ENCODE measurements at places on chromosomes 5 and 9. TPM values are rescaled to one million over a fixed set of nuclear protein-coding genes. Genes with fewer than 3 reads are reported as not detected.
A peak's percentile ranks its signal among the peaks of the same experiment; 100 is the strongest.

GRCh38 chr9:96135076-96135752, 166.8 kb downstream of the HSD17B3 start:
- peaks cover 16% of the 10 kb centered on the region for H3K4me1 ChIP-seq
- peaks cover 38% of the 10 kb centered on the region for H3K27me3 ChIP-seq
- H3K27ac ChIP-seq: no peak overlapping the region

- no peak overlapping the region for H3K27ac ChIP-seq
- peaks cover 23% of the 10 kb centered on the region for H3K36me3 ChIP-seq
- H3K4me3 ChIP-seq: no peak overlapping the region
- no peak for DNase-seq
Observed at GRCh38 chr9:35679766-35680330, 6.1 kb downstream of the CA9 start.

DNA sequence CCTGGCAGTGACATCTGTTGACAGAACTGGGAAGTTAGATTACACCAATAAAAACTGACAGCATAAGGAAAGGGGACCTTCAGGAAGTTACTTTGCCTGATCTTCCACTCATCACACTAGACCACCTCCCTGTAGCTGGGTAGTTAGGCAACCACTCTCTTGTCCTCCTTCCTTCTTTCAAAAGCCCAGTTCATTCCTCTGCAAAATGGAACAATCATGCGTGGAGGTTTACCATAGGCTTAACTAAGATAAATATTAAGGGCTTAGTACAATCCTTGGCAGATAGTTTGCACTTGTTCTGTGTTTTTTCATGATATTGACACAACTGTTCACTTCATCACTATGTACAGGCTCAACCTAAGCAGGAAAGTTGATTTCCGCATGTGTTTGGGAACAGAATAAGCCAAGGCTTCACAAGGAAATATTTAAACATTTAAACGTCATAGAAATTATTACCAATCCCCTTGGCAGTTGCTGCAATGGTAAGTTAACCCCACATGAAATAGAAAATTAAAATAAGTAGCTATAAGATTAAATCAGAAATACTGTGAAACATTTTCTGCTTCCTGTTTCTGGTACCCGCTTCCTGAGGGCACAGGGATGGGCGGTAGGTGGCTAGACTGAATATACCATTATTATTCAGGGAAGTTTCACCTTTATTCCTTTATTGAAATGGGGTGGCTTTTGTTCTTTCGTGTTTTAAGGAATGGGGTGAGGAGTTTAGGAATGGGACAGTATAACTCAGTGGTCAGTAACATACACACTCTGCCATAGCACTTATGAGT, 9.9 kb upstream of the PTGER4 start:
- peaks cover 15% of the 10 kb centered on the region for H3K4me1 ChIP-seq
- DNase-seq: no peak
- H3K27ac ChIP-seq: no peak overlapping the region
- H3K36me3 ChIP-seq: no peaks in the 10 kb centered on the region
- peaks cover 36% of the 10 kb centered on the region for H3K27me3 ChIP-seq
- no peak overlapping the region for H3K4me3 ChIP-seq

The FER gene
- total RNA-seq: 38.8 TPM

DNA sequence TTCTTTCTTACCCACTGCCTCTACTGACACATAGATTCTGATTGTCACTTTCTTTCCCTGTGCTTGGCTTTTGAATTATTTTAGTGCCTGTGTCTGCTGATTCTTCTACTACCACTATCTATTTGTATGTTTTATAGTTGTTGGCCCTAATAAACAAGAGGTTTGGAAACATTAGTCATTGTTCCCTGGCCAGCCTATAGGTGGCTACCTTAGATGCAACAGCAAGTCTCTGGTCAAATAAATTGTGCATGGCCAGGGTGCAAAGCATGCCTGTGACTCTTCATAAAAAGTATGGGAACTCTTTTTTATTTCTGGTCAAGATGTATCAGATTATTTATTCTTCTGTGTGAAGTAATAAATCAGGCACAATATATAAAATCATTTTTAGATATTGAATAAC, 124.4 kb downstream of the PLK2 start:
- H3K4me3 ChIP-seq: no peak overlapping the region
- DNase-seq: no peak
- peak overlapping the region; percentile 50 for H3K27ac ChIP-seq
- peaks cover 16% of the 10 kb centered on the region for H3K36me3 ChIP-seq

- no peaks in the 10 kb centered on the region for H3K27me3 ChIP-seq
- no peaks in the 10 kb centered on the region for H3K36me3 ChIP-seq
- H3K4me3 ChIP-seq: no peak overlapping the region
Observed at GRCh38 chr5:32193591-32193990, 19.5 kb upstream of the GOLPH3 start.

DNA sequence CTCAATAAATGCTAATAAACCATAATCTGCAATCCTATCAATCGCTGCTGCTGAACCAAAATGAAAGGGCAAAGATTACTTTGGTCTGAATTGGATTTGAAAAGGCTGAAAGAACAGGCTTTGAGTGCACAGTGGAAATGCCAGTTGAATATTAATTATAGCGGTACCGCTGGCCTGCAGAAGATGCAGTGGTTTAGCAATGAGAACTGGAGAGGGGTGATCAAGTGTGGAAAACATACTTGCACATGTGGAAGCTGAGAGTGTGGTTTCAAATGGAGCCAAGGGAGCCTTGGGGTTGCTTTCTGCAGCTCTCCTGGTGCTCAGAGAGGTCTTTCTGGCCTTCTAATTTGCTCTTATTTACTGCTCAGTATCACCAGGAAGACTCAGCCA, 133.9 kb downstream of the PTTG1 start:
- H3K4me3 ChIP-seq: no peak overlapping the region
- no peaks in the 10 kb centered on the region for H3K36me3 ChIP-seq
- H3K27me3 ChIP-seq: peaks cover 4% of the 10 kb centered on the region
- peaks cover 24% of the 10 kb centered on the region for H3K4me1 ChIP-seq
- DNase-seq: no peak

DNA sequence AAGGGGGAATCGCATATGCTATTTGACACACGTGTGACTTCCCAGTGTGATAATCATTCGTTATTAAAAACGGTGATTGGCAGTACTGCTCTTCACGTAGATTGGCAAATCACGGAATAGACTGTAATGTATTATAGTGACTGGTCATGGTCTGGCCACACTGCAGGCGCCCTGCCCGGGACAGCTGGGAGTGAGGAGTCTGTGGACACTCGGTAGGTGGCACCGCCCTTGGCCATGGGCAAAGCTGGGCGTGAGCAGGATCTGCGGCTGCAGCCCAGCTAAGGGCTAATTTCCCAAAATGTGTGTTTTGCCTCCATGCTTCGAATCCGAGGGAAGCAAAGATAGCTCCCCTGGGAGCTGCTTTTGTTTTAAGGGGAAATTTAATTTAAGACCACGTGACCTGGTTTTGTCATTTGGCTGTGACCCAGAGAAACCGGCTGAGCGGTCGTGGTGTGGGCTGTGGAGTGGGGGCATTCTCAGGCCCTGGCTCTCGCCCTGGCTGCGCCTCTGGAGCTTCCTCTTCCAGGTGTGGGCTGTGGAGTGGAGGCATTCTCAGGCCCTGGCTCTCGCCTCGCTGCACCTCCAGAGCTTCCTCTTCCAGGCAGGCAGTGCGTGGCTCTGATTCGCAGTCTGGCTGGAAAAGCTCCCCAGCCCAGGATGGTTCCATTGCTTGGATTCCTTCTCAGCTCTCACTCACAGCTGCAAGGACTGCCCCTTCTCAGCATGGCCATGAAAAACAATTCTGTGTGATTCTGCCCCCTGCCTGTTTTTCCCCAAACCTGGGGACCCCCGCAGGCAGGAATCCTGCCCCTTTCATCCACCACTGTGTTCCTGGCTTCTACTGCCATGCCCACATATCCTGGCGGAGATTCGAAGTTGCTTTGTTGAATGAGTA, 131.1 kb downstream of the OLFM1 start:
- DNase-seq: no peak
- H3K4me1 ChIP-seq: peaks cover 37% of the 10 kb centered on the region
- peaks cover 30% of the 10 kb centered on the region for H3K27me3 ChIP-seq
- no peak overlapping the region for H3K4me3 ChIP-seq
- H3K36me3 ChIP-seq: no peaks in the 10 kb centered on the region

The WDR36 gene
- 40.1 TPM for total RNA-seq

- no peak for DNase-seq
- no peaks in the 10 kb centered on the region for H3K27me3 ChIP-seq
- no peak overlapping the region for H3K4me3 ChIP-seq
- peak overlapping the region; percentile 75 for H3K27ac ChIP-seq
- H3K36me3 ChIP-seq: no peaks in the 10 kb centered on the region
Observed at GRCh38 chr9:123322273-123323195, 33.5 kb upstream of the CRB2 start.

- DNase-seq: no peak
- no peaks in the 10 kb centered on the region for H3K27me3 ChIP-seq
- no peak overlapping the region for H3K27ac ChIP-seq
- peaks cover 16% of the 10 kb centered on the region for H3K4me1 ChIP-seq
Observed at GRCh38 chr9:114616684-114617520, 5.8 kb downstream of the TMEM268 start.

The F2RL2 gene
- 3.3 TPM for total RNA-seq

The SLC25A48 gene
- 1.2 TPM for total RNA-seq

The RBM22 gene
- 66.7 TPM for total RNA-seq

DNA sequence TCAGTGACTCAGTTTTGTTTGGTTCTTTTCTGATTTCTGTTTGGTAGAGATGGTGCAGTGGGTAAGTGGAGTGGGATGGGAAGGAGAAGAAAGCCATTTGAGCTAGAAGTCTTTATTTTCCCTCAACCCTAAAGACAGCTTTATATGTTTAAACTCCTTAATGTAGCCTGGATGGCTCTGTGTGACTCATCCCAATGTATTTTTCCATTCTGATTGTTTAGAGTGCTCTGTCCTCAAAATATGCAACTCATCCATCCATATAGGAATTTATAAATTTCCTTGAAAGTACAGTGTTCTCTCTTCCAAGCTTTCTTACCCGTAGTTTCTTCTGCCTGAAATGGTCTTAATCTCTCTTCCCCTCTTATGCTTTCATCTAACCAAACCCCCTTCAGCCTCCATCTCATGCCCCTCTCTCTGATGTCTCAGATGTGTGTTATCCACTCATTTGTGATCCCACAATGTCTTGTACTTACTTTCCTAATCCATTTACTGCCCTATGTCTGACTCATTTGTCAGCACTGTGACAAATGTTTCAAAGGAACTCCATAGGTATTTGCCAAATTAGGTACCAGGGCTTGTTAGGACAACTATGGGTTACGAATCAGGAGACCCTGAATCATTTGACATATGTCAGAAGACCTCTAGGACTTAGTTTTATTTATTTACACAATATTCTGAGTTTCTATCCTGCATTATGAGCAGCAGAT, 217.5 kb upstream of the SGCD start:
- no peaks in the 10 kb centered on the region for H3K36me3 ChIP-seq
- no peak for DNase-seq
- H3K4me3 ChIP-seq: no peak overlapping the region
- no peaks in the 10 kb centered on the region for H3K27me3 ChIP-seq
- H3K27ac ChIP-seq: no peak overlapping the region

- no peak overlapping the region for H3K27ac ChIP-seq
- no peaks in the 10 kb centered on the region for H3K27me3 ChIP-seq
- peaks cover 9% of the 10 kb centered on the region for H3K4me1 ChIP-seq
Observed at GRCh38 chr5:82217917-82218316, 60.2 kb downstream of the RPS23 start.

DNA sequence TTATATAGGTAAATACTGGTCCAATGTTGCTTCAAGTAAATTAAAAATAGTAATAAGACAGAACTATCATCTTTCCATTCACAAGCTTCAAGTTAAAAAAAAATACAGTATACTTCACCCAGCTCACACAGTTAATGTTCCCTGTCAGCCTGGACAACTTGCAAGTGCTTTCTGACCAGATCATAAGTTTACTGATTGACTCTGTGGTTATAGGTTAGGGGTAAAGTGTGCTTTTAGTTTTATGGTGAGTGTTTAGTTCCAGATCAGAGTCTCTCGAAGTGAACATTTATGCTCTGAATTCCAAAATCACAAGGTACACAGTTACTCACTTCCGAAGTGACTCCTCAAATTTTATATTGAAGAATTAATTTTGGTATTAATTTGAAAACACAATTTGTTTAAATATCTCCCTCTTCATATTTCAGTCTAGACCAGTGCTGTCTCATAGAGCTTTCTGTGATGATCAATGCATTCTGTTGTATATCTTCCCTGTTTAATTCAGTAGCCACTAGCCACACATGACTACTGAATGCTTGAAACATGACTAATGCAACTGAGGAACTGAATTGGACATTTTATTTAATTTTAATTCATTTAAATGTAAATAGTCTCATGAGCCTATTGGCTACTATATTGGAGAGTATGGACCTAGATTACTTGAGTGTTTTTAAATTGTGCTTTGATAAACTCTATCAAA, 90.7 kb downstream of the MEF2C start:
- H3K36me3 ChIP-seq: no peaks in the 10 kb centered on the region
- no peak overlapping the region for H3K27ac ChIP-seq
- no peak for DNase-seq
- no peaks in the 10 kb centered on the region for H3K27me3 ChIP-seq
- no peak overlapping the region for H3K4me3 ChIP-seq

DNA sequence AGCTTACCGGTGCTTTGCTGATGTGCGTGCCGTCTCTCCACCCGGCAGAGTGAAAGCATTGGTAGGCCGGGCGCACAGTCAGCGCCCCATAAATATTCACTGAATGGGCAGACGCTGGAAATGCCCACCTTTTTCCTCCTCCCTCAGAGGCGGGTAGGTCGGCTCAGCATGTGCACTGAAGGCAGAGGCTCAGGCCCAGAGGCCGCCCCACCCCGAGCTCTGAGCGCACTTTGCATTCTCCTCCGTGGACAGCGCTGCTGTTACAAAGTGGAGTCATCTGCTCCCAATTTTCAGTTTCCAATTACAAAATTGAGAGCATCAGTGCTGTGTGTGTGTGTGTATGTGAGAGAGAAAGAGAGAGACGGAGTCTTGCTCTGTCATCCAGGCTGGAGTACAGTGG, 10.6 kb downstream of the UCK1 start:
- H3K27ac ChIP-seq: no peak overlapping the region
- no peaks in the 10 kb centered on the region for H3K4me1 ChIP-seq
- no peak overlapping the region for H3K4me3 ChIP-seq
- peaks cover 29% of the 10 kb centered on the region for H3K36me3 ChIP-seq

DNA sequence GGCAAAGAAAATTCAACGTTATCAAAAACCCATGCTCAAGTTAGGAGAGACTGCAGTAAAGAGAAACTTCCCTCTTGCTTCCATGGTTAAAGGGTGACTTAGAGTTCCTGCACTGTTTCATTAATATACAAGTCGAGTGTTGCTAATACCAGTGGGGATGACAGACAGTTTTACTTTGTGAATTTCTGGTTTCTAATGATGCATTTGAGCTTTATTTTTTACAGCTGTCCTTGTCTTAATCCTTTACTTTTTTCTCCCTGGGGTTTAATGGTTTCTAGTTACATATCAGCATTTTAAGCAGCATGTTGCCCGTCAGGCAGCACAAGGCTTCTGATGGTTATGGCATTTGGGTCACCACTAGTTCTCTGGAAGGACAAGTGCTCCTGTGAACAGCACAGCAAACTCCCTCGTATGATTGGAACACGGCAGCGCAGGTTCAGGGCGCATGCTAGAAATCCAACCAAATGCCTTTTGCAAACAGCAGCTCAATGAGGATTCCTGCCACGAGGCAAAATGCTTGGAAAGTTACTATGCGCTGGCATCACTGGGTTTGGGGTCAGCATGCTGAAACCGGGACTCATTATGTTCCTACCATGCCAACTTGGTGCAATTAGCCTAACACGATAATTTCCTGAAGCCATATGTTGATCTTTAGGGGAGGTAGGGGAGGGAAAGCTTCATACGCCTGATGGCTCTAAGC, 463.8 kb downstream of the BNC2 start:
- H3K27me3 ChIP-seq: peaks cover 2% of the 10 kb centered on the region
- peaks cover 28% of the 10 kb centered on the region for H3K4me1 ChIP-seq
- DNase-seq: no peak
- H3K36me3 ChIP-seq: peaks cover 3% of the 10 kb centered on the region

The CCDC192 gene
- total RNA-seq: 2.1 TPM

The PGM5 gene
- total RNA-seq: 9.8 TPM

The HARS1 gene
- 77.2 TPM for total RNA-seq

All from mesothelial cell of epicardium (in vitro differentiated cells).